ENCODE measurements at places on chromosomes 7 and 10.

DNA sequence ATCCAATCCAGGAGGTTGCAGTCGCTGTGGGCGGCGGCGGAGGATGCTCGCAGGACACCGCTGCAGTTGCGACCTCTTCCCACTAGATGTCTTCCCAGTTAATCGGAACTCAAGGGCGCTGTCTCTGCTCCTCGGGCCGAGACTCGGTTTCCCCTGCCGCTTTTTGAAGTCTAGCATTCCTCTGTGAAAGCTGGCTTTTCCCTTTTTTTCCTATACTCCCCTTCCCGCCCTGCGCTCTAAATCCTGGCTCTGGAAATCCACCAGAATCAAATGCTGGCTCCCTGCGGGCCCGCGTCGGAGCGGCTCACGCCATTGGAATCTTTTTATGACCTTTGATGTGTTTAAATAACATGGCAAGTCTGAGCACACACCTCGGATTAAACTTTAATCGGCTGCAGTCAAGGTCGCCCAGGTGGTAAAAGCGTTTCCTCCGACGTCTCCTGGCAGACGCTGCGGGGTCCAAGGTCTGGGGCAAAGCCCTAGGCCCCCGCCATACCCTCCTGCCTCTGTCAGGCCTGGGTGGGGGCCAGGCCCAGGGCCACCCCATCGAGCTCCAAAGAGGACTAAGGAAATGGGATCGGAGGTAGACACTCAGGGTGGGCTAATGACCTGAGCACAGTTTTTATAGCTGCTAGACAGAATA is 10.7 kb upstream of the HOXA13 start:
- no peak overlapping the region for H3K4me3 ChIP-seq
- H3K27ac ChIP-seq = no peak overlapping the region
- H3K36me3 ChIP-seq = no peaks in the 10 kb centered on the region
- peaks cover 86% of the 10 kb centered on the region for H3K27me3 ChIP-seq
- H3K4me1 ChIP-seq = peaks cover 14% of the 10 kb centered on the region

DNA sequence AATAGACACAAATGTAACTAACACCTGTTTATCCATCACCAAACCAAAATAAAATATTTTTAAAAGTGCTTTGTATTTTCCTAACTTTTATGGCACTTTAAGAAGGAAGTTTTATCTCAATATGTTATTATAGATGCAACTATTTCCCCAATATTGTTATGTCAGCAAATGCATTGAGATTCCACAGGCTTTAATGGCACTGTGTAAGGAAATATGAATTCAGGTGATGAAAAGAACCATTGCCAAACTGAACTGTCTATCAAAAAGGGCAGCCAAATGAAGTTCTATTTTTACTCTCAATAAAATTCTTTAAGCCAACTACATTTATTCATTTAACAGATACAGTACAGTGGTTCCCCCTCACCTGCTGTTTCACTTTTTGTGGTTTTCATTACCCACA is 67.2 kb upstream of the OIT3 start:
- no peaks in the 10 kb centered on the region for H3K4me1 ChIP-seq
- no peak overlapping the region for H3K4me3 ChIP-seq
- no peak for DNase-seq
- H3K27me3 ChIP-seq = no peaks in the 10 kb centered on the region

DNA sequence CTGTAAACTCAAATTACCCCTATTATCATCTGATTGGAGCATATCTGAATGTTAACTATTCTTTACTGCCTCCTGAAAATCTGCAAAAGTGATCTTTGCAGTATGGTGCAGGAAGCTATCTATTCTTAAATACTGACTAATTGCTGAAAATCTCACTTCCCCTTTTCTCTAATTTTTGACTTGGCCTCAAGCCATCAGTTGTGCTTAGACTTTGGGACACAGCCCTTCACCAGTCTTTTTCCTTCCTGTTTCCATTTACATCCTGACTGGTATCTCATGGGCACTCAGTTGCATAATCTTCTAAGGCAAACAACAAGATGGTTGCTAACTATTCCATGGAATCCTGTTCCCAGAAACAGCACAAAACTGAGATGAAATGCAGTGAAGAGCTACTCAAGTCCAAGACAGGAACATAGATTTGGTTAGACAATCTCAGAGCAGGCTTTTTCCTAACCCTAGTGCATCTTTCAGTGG is 228.5 kb downstream of the SORCS1 start:
- no peaks in the 10 kb centered on the region for H3K27me3 ChIP-seq
- H3K27ac ChIP-seq = no peak overlapping the region
- H3K4me3 ChIP-seq = no peak overlapping the region
- no peak for DNase-seq
- no peaks in the 10 kb centered on the region for H3K36me3 ChIP-seq

- no peak overlapping the region for H3K4me3 ChIP-seq
- H3K36me3 ChIP-seq = no peaks in the 10 kb centered on the region
- no peak for DNase-seq
- no peaks in the 10 kb centered on the region for H3K4me1 ChIP-seq
- H3K27me3 ChIP-seq = no peaks in the 10 kb centered on the region
Observed at GRCh38 chr10:70931168-70931815, 42.9 kb upstream of the PCBD1 start.

DNA sequence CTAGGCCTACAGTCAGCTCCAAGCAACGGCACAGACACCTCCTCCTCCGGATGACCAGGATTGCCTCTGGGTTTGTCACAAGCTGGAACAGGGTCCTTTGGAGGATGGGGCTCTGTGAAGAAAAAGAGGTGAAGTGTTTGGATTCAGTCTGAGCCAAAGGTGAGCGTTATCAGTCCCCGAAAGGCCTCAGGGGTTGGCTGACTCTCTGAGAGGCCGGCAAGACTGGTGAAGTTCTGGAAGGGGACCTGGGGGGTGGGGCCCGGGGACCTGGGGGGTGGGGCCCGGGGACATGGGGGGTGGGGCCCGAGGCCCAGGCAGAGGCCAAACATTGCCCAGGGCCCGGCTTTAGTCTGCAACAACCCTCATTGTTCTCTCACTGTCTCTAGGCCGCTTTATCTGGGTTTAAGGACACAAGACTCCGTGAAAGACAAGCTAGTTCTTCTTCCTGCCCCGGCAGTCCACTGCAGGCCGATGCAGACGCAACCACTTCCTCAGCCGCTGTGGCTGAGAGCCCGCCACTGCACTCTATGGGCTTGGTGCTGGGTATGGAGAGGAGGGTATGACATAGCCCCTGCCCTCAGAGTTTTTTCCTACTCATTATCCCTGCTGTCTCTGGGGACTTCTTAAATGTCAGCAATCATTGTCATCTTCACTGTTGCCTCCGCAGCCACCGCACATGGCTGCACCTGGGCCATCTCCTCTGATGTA is 27.4 kb upstream of the PSAP start:
- peaks cover 5% of the 10 kb centered on the region for H3K4me1 ChIP-seq
- no peaks in the 10 kb centered on the region for H3K36me3 ChIP-seq
- no peak overlapping the region for H3K4me3 ChIP-seq
- DNase-seq = no peak
- H3K27ac ChIP-seq = no peak overlapping the region
